GM12864 (cell line): ENCODE measurements at places on chromosomes 2 and 18.

- DNase-seq = no peak
Measured at GRCh38 chr18:63930773-63931354, 18.2 kb upstream of the HMSD start.

GRCh38 chr2:51789918-51790317 lies 758.0 kb upstream of the NRXN1 start:
- DNase-seq = no peak

DNA sequence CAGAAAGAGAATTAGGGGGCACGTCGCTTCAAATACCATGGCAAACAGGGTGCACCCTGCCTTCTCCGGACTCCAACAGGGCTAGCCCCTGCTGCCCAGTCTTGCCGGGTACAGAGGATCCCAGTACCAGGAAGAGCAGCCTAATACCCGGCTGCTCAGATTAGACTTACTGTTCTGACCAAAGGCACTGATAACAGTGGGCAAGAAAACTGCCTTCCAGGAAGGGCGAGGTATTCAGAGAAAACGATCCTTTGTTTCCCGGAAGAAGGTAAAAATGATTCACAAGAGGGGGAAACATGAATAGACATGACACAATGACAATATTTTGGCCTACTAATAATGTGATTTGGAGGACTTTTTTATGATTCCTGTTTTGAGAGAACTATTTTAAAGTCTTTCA lies 99.9 kb downstream of the SS18 start:
- no peak for DNase-seq

DNA sequence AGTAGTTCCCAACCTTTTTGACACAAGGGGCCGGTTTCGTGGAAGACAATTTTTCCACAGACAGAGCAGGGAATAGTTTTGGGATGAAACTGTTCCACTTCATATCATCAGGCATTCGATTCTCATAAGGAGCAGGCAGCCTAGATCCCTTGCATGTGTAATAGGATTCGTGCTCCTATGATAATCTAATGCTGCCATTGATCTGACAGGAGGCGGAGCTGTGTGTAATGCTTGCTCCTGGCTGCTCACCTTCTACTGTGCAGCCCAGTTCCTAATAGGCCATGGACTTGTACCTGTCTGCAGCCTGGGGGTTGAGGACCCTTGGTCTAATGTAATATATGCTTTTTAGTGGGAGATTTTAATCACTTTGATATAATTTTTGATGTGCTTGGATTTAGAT lies 188.7 kb upstream of the KLHL14 start:
- no peak for DNase-seq

- DNase-seq = no peak
Measured at GRCh38 chr2:215961981-215962380, 51.4 kb downstream of the MREG start.

GRCh38 chr2:119659601-119660342 lies 19.2 kb upstream of the TMEM177 start:
- DNase-seq = no peak

GRCh38 chr2:138202762-138203161 lies 238.5 kb downstream of the HNMT start:
- DNase-seq = no peak

DNA sequence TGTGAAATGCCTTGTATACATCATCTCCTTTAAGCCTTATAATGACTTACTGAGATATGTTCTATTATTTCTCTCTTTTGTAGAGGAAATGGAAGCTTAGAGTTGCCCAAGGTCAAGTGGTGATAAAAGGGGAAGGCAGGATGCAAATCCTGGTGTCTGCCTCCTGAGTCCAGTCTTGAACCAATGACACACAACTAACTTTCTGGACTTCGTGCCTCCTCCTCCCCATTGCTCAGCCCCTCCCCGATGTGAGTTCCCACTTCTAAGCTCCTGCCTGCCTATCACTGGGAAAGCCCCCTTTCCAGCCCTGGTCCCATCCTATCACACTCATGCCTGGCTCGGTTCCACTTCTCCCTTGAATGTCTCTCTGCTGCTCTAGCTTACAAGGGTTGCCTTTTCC lies 6.9 kb upstream of the CTIF start:
- no peak for DNase-seq

DNA sequence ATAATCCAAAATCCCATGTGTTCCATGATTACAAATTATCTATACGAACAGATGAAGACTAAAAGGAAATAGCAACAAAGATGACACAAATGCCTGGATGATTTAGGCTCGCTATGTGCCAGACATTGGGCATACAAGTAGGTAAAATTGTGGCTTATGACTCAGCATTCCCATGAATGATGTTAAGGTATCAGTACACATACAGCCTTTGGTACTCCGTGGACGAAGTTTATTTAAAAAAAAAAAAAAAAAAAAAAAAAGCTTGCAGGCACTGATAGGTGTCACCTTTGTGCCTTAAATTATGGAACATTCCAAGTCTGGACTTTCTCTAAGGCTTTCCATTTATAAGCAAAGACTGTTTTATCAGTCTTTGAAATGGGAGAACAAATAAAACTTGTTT lies 2.7 kb downstream of the CHAC2 start:
- DNase-seq = no peak

DNA sequence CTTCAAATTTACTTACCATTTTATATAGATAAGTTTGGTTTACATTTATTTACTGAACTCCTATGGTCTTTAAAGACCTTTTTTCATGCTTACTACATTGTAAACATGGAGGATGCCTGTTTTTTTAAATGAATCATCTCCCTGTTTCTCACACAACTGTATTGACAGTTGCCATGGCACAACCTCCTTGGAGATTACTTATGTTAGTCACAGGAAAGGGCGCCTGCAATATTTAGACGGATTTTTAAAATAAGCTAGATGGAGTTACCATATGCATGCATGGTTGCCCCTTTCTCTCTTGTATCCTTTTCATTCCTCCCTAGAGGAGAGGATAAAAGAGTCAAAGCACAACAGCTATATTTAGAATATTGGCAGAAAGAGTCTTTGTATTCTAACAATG lies 34.8 kb upstream of the CCDC102B start:
- DNase-seq = no peak

DNA sequence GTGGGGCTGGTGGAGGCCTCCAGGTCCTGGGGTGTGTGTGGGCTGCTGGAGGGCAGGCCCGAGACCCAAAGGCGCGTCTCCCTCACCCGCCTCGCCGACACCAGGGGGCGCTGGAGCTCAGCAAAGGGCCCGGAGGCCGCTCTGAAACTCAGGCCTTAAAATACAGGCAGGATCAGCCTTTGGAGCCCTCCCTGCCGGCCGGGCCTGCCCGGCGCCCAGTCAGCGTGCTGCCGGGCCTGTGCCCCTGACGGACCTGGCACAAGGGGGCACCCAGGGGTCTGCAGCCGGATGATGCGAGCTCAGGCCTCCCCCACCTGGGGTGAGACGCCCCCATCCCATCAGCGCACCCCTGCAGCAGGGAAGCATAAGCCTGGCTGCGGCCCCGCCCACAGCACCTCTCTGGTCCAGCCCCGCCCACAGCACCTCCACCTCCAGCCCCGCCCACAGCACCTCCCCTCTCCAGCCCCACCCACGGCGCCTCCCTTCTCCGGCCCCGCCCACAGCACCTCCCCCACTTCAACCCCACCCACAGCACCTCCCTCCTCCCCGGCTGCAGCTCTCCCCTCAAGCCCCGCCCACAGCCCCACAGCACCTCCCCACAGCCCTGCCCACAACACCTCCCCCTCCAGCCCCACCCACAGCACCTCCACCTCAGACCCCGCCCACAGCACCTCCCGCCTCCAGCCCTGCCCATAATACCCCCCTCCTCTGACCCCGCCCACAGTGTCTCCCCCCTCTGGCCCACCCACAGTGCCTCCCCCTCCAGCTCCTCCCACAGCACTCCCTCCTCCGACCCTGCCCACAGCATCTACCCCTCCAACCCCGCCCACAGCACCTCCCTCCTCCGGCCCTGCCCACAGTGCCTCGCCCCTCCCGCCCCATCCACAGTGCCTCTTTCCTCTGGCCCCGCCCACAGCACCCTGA lies 92.8 kb upstream of the OTOS start:
- peak; percentile 5 for DNase-seq

DNA sequence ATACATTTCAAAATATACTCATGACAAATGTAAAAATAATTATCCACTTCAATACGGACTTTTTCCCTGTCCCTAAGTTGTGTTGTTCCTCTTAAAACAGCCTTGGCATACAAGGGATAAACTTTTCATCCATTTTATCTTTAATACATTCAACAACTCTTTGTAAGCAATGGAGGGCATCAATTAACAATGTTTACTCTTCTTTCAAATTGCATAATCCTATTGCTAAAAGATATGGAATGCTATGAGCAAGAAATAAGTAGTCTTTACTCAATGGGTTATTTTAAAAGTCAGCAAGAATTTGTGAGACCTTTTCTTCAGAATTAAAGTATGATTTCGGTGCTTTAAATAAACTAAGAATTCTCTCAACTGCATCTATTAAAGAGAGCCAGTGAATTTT lies 41.9 kb downstream of the SCN9A start:
- DNase-seq = no peak

- no peak for DNase-seq
Measured at GRCh38 chr2:423479-423878, 135.6 kb upstream of the ALKAL2 start.

DNA sequence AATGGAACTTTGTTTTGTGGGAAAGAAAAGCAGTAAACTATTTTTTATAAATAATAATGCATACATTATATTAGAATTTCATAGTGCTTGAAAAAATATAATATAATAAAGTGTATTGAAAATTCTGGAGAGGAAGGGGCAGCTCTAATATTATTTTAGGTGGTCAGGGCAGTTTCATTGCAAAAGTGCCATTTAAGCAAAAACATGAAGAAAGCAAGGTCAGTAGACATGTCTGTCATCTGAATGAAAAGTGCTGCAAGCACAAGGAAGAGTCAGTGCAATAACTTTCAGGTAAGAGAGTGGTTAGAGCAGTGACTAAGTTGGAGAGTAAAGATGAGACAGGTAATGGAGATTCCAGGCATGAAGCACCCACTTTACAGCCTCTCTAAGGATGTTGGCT lies 435.6 kb upstream of the REG3G start:
- DNase-seq = no peak

DNA sequence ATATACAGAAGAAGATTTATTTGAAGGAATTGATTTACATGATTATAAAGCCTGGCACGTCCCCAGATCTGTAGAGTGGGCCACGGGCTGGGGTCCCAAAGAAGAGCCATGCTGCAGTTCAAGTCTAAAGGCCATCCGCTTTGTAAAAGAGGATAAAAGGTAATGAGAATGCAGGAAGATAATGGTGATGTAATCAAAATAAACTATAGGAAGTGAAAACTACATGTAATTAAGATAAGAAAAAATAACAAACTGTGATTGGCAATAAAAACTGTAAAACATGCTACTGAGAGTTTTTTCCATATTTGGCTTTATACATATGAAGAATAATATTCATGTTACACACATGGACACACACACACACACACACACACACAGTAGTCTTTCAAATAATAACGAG lies 59.0 kb upstream of the TMEFF2 start:
- DNase-seq = no peak
